ENCODE measurements at places on chromosomes 3 and 15.

DNA sequence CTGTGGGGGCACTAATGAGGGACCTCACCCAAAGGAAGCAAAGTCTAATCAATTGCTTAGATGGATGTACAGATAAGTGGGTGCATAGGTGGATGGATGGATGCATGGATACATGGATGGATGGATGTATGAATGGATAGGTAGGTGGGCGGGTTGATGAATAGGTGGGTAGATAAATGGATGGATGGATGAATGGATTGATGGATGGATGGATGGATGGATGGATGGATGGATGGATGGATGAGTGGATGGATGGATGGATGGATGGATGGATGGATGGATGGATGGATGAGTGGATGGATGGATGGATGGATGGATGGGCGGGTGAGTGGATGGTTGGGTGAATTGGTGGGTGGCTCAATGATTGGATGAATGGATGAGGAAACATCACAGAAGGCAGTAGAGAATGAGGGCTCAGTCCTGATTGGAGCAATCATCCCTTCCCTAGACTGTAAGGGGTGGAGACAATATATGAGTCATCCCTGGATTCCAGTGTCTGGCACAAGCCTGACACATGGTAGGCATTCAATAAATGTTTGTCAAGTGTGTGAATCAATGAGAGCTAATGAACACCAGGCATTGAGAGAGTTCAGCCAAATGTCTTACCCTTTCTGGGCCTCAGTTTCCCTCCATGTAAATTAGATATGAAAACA is 40.4 kb upstream of the PXYLP1 start:
- DNase-seq = no peak

- DNase-seq = no peak
Measured at GRCh38 chr3:67832817-67833216, 178.4 kb upstream of the SUCLG2 start.

GRCh38 chr15:66419471-66419870 is 32.8 kb downstream of the MAP2K1 start:
- no peak for DNase-seq

DNA sequence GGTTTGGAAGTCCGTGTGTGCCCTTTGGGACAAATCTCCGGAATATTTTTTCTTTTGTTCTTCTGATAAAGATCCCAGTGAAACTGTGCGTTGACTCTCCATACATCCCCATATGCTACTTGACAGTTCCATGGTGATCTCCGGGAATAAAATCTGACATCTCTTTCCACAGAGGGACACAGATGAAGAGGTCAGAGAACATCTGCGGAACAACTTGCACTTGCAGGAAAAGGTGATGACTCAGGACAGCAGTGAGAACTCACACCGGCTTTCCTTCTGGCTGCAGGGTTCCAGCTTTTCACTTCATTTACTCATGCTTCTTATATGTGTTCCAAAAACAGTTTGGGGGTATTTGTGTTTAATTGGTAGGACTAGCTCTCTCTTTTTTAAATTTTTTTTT is 157.5 kb upstream of the CHRM5 start:
- DNase-seq = no peak

DNA sequence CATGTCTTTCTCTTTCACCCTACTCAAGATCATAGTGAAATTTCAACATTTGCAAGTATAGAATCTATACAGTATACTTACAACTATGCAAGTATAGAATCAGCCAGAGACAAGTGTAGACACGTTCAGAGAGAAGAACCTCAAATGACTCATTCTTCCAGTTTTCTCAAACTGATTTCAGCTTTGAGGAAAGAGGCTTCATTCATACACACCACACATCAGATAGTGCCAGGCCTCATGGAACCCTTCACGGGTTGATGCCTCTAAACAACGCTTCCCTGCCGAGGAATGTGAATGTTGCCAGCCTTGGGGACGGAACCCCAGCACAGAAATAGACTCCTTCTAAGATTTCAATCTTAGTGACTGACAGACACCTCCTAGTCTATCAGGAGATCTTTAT is 135.7 kb downstream of the FOXP1 start:
- DNase-seq = no peak

- DNase-seq = no peak
Measured at GRCh38 chr15:25801586-25802284, 61.4 kb downstream of the ATP10A start.

- no peak for DNase-seq
Measured at GRCh38 chr3:12590096-12590495, 33.2 kb downstream of the MKRN2 start.

DNA sequence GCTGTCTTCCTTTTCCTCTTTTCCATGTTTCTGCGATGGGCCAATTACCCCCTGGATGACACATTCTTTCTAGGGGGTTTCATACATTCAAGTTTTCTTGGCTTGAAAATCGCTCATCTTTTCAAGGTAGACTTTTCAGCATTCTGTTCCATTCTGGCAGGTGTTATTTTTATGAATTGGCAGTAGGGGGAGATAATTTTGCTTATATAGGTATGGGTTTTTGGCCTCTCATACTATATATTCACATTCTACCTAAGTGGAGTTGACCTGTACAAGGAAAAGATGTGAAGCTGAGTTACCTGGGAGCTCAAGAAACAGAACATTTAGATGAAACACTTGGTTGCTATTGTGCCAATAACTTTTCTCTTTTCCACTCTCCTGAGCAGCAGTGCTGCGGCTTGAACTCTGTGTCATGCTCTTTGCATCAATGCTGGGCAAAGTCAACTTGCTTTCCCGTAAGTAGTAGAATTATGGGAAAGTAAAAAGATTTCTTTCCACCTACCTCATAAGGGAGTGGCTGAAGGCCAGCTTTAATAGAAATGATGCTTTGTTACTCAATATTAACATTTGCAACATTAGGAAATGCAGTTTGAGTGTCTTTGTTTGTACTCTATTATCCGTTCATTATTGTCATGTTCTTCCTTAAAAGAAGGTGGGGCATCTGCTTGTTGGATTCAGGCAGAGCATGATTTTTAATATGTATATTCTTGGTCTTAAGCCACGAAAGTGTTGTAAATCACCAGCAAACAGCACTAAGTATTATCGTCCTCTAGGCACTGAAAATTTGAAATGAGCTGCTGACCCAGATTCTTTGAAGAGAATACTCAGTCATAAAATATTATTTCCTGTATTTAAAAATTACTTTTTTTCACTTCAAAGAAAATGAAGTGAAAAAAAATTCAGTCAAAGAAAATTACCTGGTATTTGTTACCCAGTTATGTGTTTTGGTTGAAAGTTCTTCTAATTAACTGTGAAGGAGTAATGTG is 27.7 kb upstream of the MFSD1 start:
- DNase-seq = no peak

DNA sequence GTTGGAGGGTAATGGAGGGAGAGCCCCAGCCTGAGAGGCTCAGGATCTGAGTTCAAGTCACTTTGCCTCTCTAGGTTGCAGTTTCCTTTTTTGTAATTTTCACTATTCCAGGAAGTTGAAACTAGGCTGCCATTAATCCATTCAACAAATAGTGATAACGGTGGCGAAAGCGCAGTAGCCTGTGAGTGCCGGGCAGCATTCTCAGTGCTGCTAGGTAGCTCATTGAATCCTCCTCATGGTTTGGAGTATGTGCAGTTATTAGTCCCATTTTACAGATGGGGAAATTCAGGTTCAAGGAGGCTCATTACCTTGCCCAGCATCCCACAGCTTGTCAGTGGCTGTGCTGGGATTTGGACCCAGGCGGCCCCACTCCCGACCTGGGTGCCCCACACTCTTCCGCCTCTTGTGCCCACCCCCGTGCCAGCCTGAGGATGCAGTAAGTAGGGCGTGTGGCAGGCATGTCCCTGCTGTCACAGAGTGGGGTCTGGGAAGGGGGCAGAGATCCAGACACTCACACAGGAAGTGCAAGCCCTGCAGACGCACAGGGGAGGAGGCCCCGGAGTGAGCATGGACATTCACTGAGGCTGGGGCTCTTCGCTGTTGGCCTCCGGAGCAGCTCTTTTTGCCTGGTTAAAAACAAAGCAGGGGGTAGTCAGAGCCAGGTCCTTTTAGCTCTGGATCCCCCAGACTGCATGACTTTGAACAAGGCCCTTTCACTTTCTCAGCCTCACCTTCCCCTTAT is 58.8 kb downstream of the SLC6A6 start:
- no peak for DNase-seq

DNA sequence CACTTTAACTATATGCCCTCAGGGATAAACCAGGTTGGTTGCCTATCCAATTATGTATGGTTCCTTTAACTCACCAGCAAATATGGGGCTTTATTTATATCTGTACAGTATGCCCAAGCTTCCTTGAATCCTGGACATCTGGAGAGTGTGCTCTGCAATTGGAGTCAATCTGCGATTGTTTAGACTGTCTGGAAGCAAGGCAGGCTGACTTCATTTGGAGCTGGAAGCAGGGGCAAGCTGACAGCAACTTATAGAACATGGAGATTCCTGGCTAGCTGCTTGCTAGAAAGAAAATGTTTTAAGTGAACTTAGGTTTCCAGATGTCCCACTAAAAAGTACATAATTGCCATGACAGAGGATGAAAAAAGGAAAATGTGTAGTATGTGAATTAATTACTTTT is 63.7 kb upstream of the TPRG1 start:
- no peak for DNase-seq

DNA sequence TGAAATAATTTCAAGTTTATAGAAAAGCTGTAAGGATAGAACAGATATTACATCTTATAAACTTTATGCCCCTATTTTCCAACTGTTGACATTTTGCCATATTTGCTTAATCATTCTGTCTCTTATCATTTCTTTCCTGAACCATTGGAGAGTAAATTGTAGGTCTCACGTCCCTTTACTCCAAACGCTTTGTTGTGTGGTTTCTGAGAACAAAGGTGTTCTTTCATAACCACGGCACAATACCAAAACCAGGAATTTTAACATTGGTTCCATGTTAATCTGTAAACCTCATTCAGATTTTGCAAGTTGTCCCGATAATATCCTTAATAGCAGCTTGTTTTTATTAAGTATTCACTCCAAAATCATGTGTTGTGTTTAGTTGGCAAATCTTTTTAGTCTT is 134.8 kb downstream of the AKAP13 start:
- DNase-seq = no peak

DNA sequence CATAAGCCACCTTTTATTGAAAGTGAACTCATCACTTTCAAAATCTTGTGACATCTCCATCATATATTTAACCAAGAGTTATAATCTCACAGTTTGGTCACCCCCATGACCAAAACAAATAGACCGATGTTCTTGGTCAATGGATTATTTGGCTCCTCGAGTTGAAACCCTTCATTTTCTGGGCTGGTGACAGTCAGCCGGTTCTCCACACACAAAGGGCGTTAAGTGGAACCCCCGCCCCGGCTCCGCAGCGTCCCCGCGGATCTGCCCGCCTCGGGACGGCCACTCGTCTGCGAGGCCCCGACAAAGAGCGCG is 772 bp downstream of the TSPAN3 start:
- no peak for DNase-seq

GRCh38 chr3:101725890-101726275 is 1.5 kb downstream of the CEP97 start:
- DNase-seq = no peak

DNA sequence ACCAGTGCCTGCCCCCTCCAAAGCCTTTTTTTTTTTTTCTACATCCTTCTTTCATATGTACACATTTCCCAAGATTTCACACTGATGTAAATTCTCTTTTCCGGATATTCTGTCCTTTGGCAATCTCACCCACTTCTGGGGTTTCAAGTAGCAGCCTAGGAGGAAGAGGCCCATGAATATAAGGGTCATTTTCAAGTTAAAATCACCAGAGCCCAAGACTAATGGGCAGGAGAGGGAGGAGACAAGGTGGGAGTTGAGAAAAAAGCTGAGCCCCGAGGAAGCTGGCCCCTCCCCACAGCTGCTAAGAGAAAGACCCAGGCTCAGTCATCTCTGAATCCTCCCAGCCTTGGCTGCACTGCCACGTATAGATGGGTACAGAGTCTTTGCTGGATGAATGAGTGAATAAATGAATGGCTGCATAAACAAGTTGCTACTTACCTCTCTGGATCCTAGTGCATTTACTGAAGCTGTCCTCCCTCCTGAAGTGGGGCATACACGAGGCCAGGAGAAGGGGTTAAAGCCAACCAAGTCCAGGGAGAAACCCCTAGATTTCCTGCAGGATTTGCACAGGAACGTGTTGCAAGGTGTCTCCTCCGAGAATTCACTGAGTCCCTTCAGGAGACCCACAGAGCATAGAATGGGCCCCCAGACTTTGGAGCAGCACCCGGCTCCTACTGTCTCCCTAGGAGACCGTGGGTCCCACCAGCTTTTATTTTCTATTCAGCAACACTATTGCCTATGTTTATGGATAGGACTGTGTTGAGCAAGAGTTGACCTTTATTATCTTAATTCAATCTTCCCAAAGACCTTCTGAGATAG is 100.8 kb upstream of the LIPC start:
- DNase-seq = no peak

DNA sequence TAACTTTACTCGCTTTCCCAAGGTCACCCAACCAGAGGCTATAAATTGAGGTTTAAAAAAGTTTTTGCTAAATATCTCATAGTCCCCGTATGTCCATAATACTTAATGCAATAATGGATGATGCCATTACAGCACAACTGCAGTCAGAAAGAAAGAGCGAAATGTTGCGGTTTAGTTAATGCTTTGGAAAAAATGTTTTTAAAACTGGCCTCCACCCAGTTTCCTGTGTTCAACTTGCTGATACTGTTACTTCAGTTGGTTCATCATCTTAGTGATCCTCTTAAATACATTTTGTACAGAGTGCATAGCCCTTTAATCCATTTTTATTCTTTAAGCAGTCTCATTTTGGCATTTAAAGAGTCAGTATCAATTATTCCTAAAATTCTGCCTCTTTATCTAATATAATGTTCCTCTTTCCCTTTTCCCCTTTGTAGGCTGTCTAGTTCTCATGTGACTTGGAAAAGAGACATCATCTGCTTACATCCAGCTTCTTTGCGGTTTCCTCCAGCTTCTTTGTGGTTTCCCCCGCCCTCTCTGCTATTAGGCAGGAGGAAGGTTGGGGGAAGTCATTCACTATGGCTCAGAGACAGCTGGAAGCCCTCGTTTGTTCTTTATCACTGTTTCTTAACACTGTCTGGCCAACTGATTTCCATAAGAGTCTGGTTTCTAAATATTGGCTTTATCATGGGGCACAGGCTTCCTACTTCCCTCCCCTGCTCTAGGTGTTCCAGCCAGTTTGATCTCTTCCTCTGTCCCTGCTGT is 154.3 kb downstream of the GOLIM4 start:
- DNase-seq = no peak

DNA sequence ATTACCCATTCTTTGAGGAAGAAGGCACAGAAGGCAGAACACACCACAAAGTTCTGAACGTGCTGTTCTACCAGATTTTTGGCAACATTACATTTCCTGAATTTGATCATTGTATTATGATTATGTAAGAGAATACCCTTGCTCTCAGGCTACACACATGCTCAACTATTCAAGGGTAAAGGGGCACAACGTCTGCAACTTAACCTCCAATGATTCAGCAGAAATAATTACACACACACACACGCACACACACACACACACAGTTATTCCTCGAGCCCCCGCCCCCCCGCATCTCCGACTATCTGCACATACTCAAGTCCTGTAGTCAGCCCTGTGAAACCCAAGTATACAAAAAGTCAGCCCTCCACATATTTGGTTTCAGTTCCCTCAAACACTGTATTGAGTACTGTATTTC is 26.8 kb downstream of the RPN1 start:
- DNase-seq = no peak

GRCh38 chr3:84100861-84101260 is 857.9 kb upstream of the CADM2 start:
- no peak for DNase-seq

GRCh38 chr3:73503781-73504180 is 121.0 kb downstream of the PDZRN3 start:
- no peak for DNase-seq

GRCh38 chr3:161770484-161771386 is 274.1 kb downstream of the OTOL1 start:
- no peak for DNase-seq

GRCh38 chr3:68751888-68752287 is 180.5 kb downstream of the TAFA4 start:
- DNase-seq = no peak

- no peak for DNase-seq
Measured at GRCh38 chr15:54307252-54307902, 329.1 kb downstream of the UNC13C start.

All from activated CD4-positive, alpha-beta T cell treated with anti-CD3 and anti-CD28 coated beads for 4 hours (primary cell).